Body of pancreas (tissue), 4 donors: ENCODE measurements at places on chromosomes 13 and 19.

- peak; percentile 92 for DNase-seq
Observed at GRCh38 chr19:44356383-44357111, at the start of gene ZNF112. Gene ZNF112 (minus strand): TSS chr19:44356680. CDS start chr19:44340539, 16,141 bp downstream.

DNA sequence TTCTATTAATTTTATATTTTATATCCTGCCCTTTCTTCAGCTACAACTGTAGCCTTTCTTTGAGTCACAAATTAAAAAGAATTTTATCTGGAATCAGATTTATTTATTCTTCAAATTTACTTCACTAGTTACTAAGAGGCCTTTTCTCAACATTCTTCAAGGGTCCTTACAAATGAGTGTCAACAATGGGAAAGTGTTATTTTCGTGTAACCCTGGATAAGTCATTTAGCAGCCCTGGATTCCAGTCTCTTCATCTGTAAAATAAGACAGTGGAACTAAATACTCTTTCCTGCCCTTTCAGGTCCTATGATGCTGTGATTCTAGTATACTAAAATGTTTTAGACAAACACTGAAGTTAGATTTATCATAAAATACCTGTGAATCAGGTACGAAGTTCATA, 397.0 kb downstream of the KLF12 start:
- DNase-seq: no peak

DNA sequence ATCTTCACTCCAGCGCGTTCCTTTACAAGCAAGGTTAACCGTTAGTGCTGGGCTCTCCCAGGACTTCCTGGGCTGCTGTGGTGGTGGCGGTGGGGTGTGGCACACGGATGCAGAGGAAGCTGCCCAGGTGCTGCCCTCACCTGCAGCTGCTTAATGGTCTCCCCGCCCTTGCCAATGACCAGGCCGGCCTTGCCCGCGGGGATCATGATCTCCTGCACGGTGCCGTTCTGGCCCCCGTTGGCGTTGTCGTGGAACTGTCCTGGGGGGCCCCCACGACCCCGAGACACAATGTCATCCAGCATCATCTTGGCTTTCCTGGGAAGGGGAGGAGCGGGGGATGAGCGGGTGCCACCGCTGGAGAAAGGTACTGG, 6.1 kb downstream of the KHSRP start:
- DNase-seq: no peak

- DNase-seq: no peak
Observed at GRCh38 chr19:39926170-39926760, 8.2 kb downstream of the FCGBP start.

- peak; percentile 22 for DNase-seq
Observed at GRCh38 chr19:33226550-33227241, 1.0 kb upstream of the SLC7A10 start.

- no peak for DNase-seq
Observed at GRCh38 chr19:4391306-4391693, 9.0 kb downstream of the SH3GL1 start.

DNA sequence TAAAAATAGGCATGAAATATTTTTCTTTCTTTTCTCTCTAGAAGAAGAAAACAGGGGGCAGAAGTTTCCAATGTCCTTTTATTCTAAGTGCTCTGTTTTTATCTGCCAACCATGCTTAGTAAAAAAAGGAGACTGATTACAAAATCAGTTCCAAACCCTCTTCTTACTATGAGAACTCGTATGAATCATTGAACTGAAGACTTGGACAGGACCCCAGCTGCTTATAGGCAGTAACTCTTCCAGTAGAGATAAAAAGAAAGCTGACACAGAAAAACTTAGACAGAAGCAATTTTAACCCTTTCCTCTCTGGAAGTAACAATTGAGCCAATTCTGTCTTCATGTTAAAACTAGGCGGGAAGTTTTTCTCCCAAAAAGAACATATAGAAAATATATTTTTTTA, 24.5 kb upstream of the FREM2 start:
- peak; percentile 9 for DNase-seq

DNA sequence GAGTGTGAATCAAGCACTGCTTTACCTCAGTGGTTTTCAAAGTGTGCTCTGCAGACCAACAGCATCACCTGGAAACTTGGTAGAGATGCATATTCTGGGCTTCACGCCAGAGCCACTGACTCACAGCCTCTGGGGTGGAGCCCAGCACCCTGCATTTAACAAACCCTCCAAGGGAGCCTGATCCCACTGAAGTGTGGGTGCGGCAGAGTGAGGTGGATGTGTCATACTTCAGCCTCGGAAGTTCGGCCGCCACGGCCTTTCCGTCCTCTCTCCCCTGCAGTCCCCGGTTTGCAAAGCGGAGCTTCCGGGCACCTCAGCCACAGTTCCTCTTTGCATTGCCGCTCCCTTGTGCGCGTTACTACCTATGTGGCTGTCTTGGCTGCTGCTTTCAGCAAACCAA, 33.3 kb upstream of the MICU2 start:
- peak; percentile 24 for DNase-seq

DNA sequence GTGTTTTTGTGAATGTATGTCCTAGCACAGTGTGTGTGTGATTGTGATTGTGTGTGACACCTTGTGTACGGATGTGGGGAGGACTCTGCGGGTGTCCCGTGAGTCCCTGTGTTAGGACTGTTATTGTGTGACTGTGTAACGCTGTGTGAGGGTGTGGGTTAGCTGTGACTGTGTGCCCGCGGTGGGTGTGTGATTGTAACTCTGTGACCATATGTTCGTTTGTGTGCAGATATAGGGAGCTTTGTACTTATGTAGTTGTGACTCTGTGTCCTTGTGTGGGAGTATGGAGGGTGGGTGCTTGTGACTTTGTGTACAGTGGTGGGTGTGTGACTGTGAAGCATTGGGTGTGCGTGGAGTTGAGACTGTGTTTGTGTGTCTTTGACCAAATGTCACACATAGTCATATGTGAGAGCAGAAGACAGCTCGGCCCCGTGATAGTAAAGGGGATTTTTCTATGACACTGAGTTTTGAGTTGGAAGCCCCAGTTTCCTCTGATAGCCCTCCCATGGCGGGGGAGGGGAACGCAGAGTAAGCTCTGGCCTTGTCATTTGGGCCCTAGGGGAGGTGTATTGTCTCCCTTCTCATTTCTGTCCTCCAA, 949 bp upstream of the ZNF260 start:
- DNase-seq: peak; percentile 12

DNA sequence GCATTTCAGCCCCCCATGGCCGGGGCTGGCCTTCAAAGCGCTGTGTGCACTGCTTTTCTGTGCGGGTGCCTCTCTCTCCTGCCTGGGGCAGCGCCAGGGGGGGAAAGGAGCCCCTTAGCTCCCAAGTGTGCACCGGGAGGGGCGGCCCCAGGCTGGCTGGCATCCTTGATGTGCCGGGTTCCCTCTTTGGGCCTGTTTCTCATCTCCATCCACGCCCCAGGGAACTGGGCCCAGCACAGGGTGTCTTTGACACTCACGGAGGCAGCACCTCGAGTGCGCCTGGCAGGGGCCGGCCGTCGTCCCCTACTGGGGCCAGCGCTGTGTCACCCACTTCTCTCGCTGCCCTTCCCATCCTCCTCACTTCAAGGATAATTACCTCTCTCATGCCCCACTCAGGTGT, 324.3 kb downstream of the TEX29 start:
- DNase-seq: no peak

- DNase-seq: no peak
Observed at GRCh38 chr13:35127466-35127865, 185.4 kb downstream of the NBEA start.

DNA sequence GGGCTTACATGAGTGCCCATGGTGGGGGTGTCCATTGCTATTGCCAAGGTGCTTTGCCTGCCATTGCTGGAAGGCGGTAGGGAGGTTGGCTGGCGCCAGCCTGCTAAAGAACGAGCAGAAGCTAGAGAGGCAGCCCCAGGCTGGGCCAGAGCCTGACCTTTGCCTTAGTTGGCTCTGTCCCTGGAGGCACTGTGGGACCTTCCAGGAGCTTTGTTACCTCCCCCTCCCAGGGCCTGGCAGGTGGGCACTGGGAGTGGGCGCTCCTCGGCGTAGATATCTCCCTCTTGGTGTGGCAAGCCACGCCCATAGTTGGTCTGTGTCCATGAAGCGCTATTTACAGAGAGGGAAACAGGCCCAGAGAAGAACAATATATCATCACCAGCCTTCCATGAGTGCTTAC, 2.3 kb upstream of the SLC25A42 start:
- DNase-seq: peak; percentile 21

GRCh38 chr19:16940626-16941025, 51.8 kb downstream of the F2RL3 start:
- DNase-seq: no peak

DNA sequence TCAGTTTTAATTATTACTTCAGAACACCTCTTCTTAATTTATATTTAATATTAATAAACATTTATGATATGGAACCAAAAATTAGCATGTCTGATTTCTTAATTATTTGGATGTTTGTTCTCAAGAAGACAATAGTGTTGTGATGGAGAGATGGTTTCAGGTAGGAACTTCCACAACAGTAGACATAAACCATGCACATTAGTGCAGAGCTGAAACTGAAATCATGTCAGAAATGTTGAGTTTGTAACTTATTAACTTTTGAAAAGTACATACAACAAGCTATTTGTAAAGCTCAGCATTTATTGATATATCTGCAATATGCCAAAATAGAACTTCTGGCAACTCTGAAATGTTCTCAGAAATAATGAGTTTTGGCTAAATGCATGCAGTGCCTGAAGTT, 11.8 kb upstream of the EDNRB start:
- DNase-seq: no peak

- no peak for DNase-seq
Observed at GRCh38 chr19:1699386-1699785, 47.0 kb upstream of the TCF3 start.

DNA sequence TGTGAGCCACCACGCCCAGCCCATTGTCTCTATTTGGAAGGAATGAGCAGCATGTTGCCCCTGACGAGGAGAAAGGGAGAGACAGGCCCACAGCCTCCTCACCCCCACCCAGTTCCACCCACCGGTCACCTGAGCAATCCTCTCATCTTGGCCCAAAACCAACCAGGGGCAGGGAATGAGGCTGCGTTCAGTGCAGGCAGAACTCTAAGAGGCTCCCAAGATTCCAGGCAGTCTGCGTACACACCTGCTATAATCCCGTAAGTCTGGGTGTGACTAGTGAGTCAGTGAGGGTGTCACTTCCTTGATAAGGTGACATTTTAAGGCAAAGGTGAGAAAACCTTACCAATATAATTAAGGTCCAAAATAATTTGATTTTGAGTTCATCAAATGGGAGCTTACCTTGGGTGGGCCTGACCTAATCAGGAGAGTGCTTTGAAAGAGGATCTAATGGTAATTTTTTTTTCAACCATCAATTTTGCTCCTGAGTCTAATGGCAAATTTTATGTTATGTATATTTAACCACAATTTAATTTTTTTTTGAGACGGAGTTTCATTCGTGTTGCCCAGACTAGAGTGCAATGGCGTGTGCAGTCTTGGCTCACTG, 26.9 kb upstream of the KLF2 start:
- no peak for DNase-seq

DNA sequence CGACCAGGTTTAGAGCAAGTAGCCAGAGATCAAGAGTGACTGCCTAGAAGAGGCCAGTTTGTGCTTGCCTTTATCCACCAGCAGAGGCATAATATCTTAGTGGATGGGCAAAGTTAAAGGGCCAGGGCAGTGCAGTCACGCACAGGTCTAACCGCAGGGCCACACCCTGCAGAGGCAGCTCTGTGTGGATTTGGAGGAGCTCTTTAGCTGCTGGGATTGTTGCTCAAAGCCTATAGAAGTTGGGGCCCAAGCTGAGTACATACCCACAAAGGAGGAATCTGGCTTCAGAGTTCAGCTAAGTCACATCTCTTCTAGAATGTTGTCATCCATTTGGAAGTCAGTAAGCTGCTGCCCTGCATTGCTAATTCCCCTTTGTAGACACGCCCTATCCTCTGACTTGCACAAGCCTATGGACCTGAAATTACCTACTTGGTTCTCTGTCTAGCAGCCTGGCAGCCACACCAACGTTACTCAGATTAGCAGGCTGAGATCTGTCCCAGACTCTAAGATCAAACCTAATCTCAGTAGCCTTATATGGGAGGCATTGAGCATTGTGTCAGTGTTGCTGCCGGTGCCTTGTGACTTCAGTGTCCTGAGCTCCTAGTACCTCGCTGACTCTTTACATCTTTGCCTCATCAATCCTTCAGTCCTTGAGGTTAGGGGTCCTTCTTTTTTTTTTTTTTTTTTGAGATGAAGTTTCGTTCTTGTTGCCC, 102.9 kb upstream of the STARD13 start:
- no peak for DNase-seq
